Natural killer cell treated with Interleukin-12 subunit alpha and Interleukin-12 subunit beta and Interleukin-15 and Interleukin-18, amount 100 ng/mL, for 72 hours (primary cell): ENCODE measurements at places on chromosomes 1 and 21. TPM values are rescaled to one million over a fixed set of nuclear protein-coding genes. Genes with fewer than 3 reads are reported as not detected.

Gene PLA2G2C
- not detected for total RNA-seq

GRCh38 chr1:225462429-225462713, 34.5 kb upstream of the LBR start:
- peak; percentile 40 for DNase-seq

Gene LENEP
- 4.3 TPM for total RNA-seq

Gene RYR2
- 0.05 TPM for total RNA-seq

DNA sequence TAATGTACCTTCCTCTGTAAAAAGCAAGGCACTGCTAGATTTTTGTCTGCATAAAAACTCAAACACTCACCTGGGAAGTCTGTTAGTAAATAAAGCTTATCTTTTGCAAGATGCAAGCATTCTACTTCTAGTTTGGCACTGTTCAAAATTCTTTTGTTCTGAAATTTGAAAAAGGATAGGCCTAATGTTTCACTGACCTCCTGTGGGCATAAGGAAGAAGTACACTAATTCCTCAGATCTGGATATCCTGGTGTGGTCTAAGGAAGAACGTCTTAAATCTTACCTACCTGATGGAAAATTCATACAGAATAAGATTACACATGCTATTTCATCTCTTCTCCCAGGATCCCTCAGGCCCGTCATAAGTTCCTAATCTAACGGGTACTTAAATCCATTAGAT, 93.5 kb upstream of the CAMK1G start:
- DNase-seq: no peak
